NAMALWA (cell line): ENCODE measurements at places on chromosomes 5 and 9.

- no peak for DNase-seq
These were observed 30.3 kb upstream of the PUM3 start for GRCh38 chr9:2874001-2874750.

DNA sequence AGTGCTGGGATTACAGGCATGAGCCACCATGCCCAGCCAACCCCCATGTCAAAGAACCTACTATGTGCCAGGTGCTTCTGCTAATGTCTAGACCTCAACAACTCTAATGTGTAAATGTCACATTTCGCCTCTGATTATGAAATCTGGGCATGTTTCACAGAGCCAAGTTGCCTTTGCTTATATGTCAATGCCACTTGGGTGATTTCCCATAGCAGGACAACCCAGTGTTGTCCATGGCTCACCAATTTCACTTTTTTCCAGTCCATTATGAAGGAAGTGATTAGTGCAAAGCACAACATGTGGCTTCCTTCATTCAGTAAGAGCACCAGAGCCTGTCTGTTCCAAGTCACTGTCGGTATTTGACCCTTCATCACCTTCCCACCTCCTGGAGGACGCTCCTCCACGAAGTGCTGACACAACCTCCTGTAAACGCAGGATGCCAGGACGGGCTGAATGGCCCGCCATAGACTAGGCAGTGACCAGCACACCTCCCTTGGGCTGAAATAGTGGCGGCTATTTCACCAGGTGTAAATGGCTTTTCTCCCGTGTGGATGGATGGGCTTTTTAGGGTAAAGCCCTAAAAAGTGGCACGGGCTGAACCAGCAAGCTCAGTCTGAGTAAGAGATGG, 962 bp upstream of the PKN3 start:
- DNase-seq = no peak

DNA sequence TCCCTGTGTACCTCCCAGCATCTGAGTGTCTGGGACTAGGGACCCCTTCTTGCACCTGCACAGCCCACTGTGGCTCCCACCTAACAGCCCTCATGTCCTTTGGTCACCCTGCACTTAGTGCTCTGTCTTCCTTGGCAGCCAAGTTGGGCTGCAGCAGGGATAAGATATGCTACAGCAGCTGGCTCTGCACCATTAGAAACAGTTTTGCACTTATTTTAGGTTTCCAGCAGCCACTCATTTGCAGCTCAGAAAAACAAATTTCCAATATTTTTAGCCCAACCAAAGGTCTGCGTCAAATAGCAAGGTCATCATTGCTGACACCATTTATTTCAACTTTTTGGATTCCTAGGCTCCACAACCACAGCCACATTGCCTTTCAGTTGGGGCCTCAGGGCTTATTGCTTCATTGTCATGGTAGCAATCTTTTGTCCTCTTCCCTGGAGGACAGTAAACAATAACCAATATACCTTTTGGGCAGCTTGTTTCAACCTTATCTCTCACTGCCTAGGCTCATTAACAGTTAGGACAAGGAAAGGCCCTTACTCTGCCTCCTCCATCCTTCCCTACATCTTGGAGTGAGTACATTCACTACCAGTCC, 263.9 kb downstream of the COX7C start:
- DNase-seq = no peak

DNA sequence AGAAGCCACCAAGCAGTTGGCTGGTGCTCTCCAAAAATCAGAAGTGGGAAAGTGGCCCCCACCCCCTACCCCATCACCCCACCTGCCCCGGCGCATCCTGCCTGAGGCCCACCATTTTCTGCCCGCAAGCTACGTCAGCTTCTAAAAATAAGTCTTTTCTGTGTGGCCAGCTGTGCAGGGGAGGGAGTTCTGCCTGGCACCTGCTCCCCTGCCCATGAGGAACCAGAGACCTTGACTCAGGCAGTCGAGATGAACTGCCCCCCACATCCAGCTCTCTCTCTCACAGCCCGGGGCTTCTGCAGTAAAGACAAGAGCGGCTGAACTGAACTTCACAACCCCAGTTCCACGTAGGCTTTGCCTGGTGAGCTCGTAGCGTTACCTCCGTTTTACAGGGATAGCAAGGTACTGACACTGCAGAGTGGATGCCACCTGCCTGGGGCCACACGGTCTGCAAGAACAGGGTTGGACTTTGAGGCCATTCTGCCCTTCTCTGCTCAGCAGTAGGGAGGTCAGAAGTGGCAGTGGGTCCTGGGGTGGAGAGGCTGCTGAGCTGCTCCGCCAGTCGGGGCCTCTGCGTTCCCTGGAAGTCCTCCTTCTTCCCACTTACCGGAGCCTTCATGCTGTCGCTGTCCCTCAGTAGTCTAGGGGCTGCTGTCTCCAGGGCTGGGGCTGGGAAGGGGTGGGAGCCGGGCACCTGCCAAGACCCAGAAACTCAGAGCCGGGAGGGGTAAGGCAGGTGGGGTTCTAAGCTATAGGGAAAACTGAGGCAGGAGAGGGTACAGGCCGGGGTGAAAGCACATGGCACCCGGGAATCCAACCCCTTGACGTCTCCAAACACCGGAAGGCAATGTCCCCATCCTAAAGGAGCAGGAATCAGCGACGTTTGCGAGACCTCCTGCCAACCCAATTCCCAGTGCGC, 781 bp downstream of the ST6GALNAC4 start:
- peak; percentile 97 for DNase-seq

GRCh38 chr9:7536310-7536939, 263.2 kb downstream of the DMAC1 start:
- peak; percentile 63 for DNase-seq

DNA sequence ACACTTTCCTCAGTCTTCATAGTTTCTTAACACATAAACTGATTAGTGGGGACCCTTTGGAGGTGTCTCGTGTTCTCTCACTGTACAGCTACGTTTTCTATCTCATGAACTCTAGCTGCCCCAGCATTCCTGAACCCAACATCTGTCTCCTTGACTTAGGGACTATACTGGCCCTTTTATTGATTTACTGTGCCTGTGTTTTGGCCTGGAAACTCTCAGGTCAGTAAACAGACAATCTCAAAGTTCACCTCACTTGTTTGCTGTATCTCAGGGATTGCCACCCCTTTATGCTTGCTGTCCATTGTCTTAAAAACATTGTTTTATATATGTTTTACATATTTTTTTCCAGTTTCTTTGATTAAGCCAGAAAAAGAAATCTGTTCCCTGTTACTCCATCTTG, 222.8 kb downstream of the FAM170A start:
- no peak for DNase-seq

DNA sequence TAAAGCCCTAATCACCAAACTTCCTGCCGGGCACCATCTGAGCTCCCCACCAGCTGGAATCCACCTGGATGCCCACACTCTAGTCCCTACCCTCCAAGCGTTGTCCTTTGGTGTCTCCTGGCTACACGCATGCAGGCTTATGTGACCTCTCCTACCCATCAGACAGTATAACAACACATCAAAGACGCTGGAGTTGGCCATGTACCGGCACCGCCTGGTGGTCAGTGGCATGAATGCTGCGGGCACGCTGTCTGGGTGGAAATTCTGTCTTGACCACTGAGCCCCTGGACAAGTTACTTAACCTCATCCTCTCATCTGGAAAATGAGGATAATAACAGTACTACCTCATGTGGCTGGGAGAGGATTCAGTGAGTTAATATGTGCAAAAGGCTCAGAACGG, 23.4 kb upstream of the CORO2A start:
- DNase-seq = peak; percentile 16

DNA sequence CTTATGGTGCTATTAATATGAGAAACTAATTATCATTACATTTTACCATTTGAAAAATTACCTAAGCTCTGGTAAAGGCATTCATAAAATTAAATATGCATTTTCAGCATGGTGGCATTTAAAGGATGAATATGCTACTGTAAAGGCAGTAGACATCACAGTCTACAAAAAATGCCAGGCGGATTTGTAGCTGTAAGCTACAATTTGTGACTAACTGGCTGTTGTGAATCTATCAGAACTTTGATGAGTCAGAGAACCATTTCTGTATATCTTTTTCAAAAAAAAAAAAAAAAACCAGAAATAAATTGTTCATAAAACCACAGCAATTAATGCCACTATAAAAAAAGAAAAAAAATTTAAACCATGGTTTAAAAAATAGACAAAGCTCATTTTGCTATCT, 186.3 kb downstream of the NFIB start:
- no peak for DNase-seq

- DNase-seq = no peak
These were observed 167.3 kb upstream of the FST start for GRCh38 chr5:53313145-53313544.

DNA sequence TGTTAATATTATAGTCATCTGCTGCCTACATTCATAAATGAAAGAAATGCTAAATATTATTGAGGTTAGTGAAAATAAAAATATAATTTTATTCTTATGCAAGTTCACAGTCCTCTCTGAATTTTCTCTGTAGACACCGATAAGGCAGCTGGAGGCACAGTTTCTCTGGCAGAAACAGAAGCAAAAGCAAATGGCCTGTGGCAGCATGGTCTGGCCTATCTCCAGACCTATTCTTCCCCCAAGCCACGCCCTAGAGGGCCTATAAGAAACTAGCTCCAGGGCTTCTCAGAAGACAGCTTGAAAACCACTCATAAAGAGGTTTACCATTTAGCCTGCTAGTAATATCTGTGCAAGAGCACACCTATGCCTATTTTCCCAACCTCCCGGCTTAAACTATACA, 28.4 kb downstream of the MRPS27 start:
- no peak for DNase-seq

GRCh38 chr5:151384106-151384505, 36.7 kb upstream of the SLC36A2 start:
- no peak for DNase-seq

DNA sequence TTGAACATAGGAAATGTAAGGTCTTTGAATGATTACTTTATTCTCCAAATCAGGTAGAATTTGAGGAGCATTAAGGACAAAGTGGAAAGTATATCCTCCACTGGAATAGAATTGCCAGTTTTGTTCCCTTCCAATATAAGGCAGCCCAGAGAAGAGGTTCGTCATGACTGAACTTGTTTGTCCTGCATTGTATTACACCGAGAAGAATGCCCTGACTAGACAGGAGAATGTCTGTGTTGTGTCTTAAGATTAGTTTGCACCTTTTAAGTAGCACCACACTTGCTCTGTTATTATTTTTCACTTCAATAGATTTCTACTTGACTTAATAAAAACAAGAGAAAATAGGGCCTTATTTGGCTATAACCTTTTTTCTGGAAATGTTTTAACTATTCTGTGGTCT, 586.2 kb upstream of the PTGER4 start:
- no peak for DNase-seq

DNA sequence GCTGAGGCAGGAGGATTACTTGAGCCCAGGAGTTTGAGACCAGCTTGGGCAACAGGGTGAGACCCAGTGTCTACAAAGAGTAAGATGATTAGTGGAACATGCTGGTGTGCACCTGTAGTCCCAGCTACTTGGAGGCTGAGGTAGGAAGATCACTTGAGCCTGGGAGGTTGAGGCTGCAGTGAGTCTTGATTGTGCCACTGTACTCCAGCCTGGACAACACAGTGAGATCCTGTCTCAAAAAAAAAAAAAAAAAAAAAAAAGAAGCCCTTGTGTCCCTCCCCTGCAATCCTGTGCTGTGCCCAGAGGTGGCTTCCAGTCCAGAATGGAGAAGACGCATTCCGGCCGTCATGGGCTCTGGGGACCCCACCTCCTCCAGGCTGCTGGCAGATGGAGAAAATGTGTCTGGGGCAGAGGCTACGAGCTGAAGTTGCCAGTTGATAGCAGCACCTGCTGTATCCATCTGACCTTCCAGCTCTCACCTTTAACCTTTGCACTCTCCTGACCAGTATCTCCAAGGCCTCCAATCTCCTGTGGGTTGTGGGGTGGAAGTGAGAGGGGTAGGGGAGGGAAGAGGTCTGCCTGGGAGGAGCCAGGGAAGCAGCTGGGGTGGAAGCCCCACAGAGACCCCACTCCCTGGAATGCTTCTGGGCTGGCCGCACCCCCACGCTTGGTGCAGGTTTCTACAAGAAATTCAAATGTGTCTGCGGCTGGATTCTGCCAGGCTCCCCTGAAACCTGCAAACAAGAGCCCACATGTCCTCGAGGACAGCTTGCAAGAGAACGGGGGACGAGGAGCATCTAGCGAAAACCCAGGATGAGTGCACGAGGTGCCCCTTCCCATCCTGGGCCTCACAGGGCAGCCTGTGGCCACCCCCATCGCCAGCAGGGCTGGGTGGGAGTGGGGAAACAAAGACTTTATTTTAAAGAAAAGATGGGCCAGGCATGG, 148.3 kb upstream of the IER5L start:
- no peak for DNase-seq

DNA sequence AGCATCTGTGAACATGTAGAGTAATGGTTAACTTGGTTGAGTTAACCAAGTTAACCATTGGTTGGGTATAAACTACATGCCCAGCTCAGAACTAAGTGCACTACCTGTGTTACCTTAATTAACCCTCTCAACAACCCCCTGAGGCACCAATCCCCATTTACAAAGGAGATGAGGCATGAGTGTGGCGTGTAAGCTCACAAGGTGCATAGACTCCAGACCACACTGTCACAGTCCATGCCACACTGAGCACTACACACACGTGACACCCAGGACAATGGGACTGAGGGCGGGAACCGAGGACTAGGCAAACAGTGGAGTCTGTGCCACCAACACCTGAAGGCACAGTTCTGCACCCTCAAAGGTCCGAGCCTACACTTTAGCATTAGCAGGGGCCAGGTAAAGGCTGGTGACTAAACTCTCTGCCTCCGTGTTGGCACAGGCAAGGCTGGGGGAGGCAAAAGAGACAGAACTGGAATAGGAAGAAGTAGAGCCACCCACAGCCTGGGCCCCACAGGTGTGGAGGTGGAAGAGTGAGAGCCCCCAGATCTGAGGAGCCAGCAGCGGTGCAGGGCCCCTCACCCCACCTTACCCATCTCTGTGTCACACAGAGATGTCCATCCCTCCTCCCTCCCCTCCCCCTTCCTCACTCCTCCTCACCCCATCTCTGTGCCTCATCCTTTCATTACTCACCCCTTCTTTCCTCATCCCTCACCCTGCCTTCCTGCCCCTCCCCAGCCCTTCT, 2.2 kb upstream of the DNAJB5 start:
- DNase-seq = no peak

DNA sequence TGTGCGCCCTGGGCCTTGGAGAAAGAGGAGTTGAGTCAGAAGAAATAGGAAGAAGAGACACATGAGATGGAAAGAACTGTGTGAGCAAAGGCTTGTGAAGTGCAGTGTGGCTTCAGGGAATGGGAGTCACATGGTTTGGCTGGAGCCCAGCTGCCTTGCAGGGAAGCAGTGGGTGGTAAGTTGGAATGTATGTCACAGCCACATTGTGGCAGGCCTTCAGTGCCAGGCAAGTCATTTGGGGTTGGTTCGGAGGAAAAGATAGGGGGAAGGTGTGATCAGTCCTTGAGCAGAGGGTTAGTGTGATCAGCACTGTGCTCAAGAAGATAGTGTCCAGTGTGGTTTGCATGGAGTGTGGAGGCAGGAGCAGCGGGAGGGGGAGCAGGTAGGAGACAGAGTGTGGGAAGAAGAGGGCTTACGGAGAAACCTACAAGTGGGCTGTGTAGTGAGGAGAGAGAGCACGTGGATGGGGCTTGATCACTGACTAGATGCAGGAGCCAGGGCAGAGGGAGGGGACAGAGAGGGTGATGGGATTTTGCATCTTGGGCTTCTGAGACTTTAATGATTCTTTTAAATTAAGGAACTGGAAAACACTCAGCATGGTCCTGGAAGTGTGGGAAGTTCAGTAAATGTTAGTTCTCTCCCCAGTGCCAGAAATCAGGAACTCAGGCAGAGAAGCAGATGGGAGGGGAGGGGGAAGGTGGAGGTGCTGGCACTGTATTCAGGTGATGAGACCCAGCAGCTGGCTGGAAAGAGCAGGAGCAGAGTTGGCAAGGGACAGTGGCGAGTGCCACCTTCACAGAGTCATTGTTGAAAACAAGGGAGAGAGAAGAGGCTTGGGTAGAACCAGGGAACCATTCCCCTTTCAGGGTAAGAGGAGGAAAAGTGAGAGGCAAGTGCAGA, 46.6 kb downstream of the ARHGAP26 start:
- DNase-seq = no peak

GRCh38 chr9:33795819-33796218, 458 bp downstream of the PRSS3 start:
- no peak for DNase-seq
